ENCODE measurements at places on chromosomes 11 and 22.

- no peak for DNase-seq
Measured at GRCh38 chr11:96197801-96198701, 144.9 kb downstream of the MAML2 start.

GRCh38 chr11:60145677-60146076, 37.2 kb downstream of the MS4A6A start:
- DNase-seq: no peak

DNA sequence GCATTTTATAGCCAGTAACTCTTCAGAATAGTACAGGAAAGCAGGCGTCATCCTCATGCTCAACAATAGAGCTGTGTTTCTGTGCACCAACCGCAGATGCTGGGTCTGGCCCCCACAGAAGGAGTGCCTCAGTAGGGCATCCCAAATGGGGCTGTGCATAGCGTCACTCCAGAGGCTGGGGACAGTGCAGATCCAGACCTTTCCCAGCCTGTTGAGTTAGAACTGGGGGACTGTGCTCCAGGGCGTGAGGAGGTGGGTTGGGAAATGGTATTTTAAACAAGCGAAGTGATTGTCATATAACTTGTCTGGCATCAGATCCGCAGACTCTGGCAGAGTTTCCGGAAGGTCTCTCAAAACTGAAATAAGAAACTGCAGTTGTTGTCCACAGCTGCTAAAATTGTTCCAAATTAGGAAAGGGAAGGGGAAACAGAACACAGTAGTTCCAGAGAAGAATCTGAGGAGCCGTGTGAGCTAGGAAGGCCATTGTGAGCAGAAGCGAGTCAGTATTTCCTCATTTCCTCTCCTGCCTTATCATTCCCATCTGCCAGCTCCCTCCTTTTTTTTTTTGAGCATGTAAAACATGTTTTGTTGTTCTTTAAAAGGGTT, 52.2 kb downstream of the JAM3 start:
- DNase-seq: no peak

- DNase-seq: no peak
Measured at GRCh38 chr11:5880329-5880728, at the start of gene OR52E4. TSS of gene OR52E4 (plus strand) at chr11:5880629. CDS start at chr11:5884293, 3,664 bp downstream.

GRCh38 chr22:50526834-50527801, 1.7 kb upstream of the SCO2 start:
- no peak for DNase-seq

DNA sequence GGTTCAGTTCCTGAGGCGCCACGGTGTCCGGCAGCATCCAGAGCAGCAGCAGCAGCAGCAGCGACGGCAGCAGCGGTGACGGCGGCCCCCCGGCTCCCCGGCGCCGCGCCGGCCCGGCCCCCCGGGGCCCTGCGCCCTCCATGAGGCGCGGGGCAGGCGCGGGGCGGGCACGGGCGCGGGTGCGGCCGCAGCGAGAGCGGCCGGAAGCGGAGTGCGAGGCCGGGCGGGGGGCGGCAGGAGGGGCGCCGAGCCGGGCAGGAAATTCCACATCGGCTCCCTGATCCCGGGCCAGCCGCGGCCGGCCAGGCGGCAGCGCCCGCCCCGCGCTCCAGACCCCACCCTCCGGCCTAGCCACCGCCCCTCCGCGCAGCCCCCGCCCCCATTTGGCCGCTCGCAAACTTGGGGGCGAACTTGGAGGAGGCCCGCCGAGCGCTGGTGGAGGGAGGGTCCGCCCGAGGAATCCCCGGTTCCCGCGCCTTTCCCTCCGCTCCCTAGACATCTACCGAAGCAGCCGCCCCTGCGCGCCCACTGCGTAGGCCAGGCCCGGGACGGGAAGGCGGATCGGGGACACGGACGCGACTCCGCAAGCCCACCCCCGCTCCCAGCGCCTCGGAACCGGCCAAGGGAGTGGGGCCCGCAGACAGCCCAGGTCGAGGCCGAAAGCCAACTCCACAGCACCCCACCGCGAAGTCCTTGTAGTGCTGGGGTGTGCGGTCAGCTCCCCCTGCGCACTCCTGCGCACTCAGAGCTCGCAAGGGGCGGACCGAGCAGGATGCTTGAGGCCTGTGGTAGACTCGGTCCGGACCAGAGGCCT, at the start of gene SCARF2:
SCARF2 (minus strand) TSS at position 213 of the 814 bp plus-strand sequence; CDS start at position 142, 71 bp downstream.
- DNase-seq: no peak

DNA sequence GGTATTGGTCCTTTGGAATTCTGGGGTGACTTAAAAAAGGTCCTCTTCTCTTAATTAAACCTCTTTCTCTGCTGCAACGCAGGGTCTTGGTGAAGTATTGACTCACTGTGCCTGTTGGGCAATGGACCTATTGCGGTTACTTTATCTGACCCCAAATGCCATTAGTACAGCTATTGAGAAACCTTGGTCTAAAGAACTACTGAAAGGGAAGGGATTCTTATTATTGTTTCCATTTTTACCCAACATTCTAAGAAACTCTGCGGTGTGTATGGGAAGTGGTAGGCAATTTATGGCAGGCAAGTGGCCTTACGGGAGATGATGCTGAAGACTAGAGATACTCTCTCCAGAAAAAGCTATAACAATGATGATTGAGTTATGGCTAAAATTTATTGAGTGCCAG, 12.5 kb downstream of the SLC6A5 start:
- DNase-seq: peak; percentile 17

DNA sequence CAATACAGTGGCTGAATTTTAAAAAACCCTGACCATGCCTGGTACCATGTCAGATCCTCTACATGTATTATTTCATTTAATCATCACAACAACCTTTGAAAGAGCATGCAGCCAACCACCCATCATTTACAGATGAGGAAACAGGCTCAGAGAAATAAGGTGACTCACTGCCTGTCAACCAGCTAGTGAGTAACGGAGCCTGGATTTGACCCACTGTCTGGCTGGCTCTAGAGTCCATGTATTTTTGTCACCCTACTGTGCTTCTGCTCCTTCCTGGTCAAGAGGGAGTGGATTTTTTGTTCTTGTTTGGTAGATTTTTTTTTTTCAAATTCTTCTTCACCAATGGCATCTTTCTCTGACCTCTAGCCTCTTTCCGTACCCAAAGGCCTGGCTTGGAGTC, 77.4 kb downstream of the CWC15 start:
- DNase-seq: no peak

DNA sequence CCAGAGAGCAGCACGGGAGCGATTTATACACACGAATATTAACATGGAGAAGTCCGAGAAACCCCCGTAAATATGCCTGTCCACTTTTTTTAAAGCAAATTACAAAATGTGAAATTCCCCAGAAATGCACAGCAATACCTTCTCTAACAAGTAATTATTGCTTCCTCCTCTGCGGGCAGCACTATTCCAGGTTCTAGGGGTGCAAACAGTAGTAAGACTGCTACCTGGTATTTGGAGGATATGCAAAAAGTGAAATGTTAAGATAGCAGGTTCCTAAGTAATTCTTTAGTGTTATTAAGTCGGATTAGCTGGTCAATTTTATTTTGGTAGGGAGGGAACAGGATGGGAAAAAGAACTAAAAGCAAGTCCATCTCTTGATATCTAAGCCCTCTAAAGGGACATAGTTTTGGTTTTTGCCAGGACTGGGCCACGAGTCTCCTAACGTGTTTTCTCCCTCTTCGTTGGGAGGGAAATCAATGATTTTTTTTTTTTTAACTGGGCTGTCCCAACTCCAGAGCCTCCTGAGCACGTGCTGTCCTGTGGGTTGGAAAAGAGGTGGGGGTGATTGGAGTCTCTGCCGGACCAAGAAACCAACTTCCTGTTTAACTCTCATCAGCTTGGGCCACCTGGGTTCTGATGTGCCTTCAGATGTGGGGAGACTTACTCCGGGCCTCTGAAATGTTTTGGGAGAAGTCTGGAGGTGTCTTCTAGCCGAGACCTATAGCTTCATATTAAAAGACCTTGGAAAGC, 1.7 kb upstream of the XBP1 start:
- no peak for DNase-seq

GRCh38 chr11:96863520-96863919, 473.7 kb downstream of the JRKL start:
- DNase-seq: no peak

DNA sequence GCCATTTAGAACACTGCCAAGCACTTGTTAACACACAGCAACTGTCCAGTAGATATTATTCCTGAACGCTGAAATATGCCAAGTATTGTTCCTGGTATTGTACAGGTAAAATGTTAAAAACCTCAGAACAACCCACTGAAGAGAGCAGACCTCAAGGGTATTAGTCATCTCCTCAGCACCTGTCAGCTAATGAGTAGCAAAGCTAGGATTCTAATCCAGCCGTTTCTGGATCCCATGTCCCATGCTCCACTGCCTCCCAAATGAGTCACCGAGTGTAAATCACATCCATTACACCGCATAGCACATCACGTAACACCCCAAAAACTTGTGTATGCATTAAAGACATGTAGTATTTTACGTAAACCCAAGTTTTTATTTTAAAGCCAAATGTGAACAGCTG, 705.4 kb upstream of the TENM4 start:
- DNase-seq: no peak

DNA sequence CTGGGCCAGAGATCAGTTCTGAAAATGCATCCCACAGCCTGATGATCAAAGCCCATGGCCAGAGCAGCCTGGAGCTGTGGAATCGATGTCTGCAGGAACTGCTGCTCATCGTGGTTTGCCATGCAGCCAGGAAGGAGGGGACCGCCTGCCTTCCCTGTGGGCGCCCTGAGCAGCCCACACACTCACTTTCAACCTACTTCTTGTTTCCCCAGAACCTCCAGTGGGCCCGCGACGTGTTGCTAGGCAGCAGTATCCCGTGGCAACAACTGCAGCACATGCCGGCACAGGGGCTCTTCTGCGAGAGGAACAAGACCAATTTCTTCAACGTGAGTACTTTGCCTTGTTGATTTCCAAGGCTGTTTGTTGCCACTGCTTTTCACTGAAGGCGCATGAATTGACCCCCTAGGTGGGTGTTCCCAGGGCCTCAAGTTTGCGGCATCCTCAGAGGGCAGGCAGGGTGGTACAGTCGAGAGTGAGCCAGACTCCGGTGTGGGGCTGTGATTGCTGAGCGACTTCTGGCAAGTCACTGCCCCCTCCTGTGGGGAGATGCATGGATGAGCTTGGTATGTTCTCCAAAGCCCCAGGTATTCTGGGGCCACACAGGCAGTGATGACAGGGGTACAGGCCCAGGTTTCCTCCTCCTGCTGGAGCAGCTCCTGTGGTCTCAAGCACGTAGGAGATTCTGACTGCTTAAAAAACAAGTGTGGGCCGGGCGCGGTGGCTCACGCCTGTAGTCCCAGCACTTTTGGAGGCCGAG, 47.0 kb upstream of the SUSD2 start:
- no peak for DNase-seq

DNA sequence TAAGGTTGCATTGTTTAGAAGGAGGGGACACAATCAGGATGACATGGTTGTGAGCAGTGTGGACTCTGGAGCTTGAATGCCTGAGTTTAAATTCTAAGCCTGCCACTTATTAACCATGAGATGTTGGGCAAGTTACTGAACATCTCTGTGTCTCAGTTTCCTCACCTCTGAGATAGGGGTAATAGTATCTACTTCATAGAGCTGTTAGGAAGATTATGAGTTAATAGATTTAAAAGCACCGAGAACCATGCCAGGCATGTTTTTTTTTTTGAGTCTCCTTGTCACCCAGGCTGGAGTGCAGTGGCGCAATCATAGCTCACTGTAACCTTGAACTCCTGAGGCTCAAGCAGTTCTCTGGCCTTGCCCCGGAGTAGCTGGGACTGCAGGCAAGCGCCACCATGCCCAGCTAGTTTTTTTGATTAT, 33.3 kb downstream of the ST14 start:
- no peak for DNase-seq

GRCh38 chr11:96161307-96162089, 181.5 kb downstream of the MAML2 start:
- DNase-seq: no peak

GRCh38 chr11:90221803-90222458, 918 bp downstream of the CHORDC1 start:
- no peak for DNase-seq

GRCh38 chr11:75532200-75533048, 6.7 kb upstream of the GDPD5 start:
- no peak for DNase-seq

DNA sequence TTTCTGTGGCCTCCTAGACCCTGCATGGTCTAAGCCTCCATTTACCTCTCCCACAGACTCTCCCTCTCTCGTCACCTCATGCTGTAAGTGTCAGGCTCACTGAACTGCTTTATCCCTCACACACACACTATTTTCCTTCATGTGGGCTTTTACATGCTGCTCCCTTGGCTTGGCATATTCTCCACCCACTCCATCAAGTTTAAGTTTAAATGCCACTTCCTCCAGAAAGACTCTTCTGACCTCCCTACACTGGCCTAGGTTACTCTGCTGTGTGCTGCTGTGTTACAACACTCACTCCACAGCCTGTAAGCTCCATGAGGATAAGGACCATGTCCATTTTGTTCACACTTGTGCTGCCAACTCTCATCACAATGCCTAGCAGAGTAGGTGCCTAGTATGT, 2.5 kb downstream of the DCHS1 start:
- no peak for DNase-seq

DNA sequence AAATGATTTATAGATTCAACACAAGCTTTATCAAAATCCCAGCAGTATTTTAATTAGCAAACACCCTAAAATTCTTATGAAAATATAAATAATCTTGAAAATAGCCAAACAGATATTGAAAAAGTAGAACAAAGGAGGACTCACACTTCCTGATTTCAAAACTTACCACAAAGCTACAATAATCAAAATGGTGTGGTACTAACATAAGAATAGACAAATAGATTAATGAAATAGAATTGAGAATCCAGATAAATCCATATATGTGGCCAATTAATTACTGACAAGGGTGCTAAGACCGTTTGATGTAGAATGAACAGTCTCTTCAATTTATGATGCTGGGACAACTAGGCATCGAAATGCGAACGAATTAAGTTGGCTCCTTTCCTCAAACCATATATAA, 49.6 kb upstream of the TEAD1 start:
- no peak for DNase-seq

DNA sequence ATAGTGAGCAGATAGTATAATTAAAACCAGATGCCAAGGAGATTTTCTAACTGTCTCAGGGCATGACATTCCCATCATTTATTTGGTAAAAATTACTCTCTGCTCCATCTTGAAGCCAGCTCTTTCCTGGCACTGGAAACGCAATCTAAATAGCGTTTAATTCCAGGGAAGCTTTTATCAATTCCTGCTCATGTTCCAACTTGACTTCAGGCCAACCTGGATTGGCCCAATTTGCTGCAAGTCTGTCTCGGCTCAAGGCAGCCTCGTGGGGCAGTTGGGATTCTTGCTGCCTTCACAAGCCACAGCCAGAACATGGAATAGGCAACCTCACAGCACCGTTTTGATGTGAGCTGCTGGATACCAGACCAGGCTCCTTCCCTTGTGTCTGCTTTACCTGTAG, 1255.9 kb downstream of the TBC1D22A start:
- no peak for DNase-seq

DNA sequence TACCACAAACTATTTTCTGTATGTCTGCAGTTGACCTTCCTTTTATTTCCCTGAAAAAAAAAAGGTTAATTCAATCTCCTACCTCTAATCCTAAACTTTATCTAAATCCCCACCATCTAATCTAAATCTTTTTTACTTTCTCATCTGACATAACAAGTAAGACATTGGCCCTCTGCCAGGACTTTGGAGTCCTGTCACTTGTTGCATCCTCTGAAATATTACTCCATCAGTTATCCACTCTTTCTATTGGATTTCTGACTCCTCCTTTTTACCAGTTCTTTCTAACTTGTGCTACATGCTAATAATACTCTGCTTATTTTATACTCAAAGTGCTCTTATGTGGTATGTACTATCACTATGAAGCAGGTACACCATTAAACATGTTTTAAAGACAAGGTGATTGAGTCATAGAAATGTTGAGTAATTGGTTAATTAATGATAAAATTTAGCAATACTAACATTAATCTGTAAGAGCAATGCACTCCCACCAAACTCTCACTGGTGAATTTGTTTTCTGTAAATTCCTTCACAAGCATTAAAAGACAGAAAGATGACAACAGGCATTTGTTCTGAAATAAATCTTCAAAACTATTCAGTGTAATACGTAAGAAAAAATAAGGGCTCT, 914.2 kb upstream of the RAG2 start:
- no peak for DNase-seq

All from AG09309 (cell line).